Eye (tissue), 1 donor: ENCODE measurements at places on chromosomes 2 and 18.

- DNase-seq: no peak
These were observed 719 bp downstream of the SMAD2 start for GRCh38 chr18:47929681-47930198.

DNA sequence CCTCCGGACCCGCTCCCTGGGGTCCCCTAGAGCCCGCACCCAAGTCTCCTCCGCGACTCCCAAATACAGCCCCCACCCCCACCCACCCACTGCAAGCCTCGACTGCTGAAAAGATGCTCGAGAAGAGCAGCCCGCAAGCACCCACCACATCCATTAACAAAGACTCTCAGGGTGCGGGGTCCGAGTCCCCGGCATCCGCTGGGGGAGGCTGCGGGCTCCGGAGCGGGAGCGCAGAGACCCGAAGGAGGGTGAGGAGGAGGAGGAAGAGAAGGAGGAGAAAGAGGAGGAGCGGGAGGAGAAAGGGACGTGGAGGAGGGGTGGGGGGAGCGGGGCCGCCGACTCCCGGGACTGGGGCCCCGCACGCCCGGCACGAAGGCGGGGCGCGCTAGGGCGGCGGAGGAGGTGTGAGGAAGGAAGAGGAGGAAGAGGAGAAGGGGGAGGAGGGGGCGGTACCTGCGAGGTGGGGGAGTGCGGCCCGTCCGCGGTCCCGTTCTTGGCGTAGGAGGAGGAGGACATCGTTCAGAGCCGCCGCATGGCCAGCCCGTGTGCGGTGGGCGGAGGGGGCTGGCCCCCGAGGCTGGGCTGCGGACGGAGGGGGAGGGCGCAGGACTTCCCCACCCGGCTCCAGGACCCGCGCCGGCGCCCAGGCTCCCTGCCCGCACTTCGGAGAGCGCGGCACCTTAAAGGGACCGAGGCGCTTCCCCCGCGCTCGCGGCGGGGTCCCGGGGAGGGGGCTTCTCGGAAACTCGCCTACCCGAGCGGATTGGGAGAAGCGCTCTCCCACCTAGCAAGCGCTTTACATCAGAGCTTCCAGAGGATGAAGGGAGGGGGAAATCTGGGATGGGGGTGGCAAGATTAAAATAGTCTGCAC lies at the start of gene CACNB4:
Gene CACNB4 (minus strand): TSS at position 549 of the 871 bp plus-strand sequence.
- DNase-seq: peak; percentile 79

DNA sequence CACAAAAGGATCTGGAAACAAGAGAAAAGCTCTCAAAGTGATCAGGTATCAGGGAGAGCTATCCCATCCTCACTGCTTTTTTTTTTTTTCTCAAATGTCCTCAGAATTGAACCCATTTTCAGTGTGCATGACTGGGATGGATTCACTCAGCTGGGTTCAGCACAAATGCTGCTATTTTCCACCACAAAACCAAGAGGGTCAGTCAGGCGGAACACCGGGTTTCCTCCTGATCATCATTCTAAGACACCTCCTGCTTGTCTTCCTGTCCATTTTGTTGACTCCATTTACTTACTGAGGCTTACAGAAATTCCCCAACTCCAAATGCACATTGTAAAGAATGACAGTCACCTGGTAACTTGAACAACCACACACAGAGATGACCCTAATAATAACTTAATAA lies 39.9 kb downstream of the CYRIA start:
- no peak for DNase-seq

GRCh38 chr2:177397481-177398289 lies 5.1 kb downstream of the AGPS start:
- DNase-seq: no peak

DNA sequence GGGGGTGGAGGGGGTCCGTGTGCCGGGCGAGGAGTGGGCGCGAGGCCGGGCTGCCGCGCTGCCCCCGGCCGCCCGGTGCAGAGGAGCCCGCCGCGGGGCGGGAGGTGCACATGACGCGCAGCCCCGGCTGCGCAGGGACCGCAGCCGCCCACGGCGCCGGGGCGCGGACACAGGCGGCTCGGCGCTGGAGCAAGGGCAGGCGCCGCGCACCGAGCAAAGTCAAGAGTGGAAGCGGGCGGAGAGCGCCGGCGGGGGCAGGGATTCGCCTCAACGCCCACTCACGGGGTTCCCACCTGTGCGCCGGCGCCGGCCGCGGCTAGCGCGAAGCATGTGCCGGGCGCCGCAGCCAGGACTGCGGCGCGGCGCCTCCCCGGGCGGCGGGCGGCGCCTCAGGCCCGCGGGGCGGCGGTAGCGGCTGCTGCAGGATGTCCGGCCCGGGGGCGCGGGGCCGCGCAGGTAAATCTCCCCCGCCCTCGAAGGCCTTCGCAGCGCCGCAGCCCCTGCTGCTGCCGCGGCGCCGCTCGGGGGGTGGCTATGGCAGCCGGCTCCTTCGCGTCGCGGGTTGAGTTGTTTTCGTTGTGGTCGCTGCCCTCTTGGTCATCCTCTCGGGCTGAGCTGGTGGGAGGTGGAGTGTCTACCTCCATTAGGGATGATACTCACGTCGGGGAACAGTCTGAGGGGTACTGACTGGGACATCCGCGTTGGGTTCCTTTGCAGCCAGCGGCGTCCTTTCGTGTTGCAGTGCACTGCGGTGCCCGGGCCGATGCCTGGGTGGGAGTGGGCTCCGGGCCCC lies 216.3 kb upstream of the DTNA start:
- peak; percentile 77 for DNase-seq

DNA sequence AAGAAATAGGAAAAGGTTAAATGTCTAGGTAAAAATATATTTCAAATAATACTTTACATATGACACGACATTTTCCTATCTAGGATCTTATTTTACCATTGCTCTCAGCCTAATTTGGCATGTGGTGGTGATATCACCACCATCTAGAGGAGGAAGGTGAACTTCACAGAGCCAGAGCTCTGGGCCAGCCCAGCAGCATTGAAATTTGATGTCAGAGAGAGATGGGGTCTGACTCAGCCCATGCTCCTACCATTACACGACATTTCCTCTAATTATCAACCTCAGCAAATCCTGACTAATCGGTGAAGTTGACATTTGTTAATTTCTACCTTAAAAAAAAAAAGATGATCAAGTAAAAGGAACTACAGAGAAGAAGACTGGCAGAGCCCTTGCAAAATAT lies 42.3 kb downstream of the LRRTM4 start:
- DNase-seq: no peak

- DNase-seq: no peak
These were observed 12.9 kb upstream of the ANKRD53 start for GRCh38 chr2:70965506-70965905.

DNA sequence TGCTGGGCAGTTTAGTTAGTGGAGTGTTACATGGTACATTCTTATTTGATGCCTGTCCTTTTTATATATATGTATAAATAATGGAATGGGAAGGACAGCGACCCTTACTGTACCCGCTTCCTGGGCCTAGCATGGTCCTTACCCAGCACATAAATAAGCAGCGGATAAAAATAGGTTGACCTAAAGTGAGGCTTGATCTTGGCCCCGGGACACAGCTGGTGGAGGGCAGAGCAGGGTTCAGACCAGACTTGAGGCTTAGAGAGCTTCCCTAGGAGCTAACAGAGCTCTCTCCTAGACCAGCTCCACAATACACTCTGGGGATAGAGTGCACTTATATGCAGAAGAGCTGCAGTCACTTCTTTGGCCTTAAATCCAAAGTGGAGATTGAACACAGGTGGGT lies 46.9 kb upstream of the RPL31 start:
- no peak for DNase-seq

DNA sequence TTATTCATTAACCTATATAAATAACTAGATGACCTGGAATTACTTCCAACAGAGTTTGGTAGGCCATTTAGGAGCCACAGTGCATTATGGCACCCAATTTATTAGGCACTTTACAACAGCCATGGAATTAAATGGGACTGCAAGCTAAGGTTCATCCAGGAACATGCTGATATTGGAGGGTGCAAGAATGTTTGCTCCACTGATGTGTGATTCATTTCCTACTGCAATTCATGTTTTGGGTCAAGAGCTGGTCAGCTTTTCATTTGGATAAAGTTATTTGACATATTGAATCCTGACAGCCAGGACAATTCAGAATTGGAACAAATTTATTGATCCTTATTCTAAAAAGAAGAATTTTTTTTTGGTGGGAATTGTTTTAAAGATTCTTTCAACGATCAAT lies 11.8 kb upstream of the LYPD1 start:
- no peak for DNase-seq

DNA sequence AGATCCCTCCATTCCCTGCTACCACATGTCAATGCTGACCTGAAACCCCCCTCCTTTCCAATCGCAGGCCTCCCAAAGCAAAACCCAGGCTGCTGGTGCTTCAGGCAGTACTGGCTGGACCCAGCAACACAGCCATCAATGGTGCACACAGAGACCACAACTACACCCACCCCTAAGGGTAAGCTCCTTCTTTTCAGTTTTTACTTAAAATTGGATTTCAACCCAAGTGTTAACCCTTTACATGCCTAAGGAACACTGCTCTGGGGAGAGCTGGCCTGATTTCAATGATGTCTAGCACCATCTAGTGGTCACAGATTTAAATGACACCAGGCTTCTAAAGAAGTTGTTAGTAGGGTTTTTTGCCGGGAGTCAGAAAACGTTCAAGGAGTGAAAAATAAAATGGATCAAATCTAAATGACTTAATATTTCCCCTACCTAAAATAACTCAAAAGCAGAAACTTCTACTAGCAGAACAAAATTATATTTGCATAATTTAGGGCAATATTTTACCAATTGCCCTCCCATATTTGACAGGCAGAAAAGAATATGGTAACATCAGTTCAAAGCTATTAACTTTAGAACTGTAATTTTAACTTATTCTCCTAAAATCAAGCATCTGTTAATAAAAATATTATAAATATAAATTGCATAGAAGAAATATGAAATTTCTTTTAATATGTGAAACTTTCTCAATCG lies 24.6 kb downstream of the FECH start:
- peak; percentile 88 for DNase-seq

DNA sequence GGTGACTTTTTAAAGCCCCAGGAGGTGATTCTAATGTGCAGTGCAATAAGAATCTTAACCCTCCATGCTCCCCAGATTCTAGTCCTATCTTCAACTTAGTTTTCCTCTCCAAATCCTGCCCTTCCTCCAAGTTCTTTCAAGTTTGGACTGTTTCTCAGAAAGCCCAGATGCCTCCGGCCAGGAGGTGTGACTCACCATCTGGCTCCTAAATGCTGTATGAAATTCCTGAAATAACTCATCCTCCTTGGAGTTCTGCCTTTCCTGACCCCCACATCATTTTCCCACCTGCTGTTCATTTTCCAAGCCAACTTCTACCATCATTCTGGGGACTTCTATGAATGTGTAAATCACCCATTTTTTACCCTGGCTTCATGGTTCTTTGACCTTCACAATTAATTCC lies 118.2 kb upstream of the NOL4 start:
- no peak for DNase-seq

- DNase-seq: no peak
These were observed 620.8 kb upstream of the ACVR2A start for GRCh38 chr2:147224070-147224469.

DNA sequence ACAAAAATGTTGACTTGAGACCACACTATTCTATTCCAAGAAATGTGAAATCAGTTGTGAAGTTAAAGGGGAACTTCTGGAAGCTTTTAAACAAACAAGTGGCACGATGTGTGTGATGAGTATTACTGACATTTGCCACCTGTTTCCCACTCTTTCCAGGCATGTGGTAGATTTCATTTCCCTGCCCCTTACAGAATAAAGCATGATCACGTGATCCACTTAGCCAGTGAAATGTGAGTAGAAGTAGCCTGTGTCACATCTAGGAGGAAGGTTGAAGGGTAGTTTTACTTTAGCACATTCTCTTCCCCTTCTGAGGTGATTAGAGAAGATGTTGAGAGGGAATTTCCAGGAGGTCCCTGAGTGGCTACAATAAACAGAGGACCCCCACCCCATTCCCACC lies 3.8 kb downstream of the COL4A4 start:
- DNase-seq: no peak

DNA sequence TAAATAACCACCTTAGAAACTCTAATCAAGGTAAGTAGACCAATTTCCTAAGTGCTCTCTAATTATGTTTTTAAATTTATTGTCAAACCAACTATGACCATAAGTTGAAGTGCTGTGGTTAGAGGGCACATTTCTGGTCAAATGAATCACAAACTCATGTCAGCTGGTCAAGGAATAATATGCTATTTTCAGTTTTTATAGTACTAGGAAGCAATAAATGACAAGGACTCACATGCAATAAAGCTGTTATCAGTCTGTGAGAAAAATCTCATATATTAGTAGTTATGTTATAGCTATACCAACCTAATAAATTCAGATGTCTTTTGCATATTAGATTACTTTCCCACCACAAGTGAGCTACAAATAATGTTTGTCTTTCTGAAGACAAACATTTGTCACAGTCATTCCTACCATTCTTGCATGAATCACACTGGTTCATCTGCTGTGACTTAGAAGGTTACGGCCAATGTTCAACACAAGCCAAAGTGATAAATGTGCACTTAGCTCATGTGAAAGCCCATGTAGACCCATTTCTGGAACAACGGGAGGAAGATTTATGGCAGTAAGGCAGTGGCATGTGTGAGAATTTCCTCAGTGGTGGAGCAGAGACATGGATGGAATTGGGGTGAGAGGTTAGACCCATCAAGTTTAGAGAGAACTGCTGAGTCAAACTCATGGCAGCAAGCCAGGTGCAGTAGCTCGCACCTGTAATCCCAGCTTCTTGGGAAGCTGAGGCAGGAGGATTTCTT lies 27.4 kb upstream of the CCNYL1 start:
- DNase-seq: no peak

- DNase-seq: no peak
These were observed 155.1 kb upstream of the L3MBTL4 start for GRCh38 chr18:6569813-6570212.

- DNase-seq: no peak
These were observed 3.0 kb upstream of the UGT1A9 start for GRCh38 chr2:233668605-233669260.

DNA sequence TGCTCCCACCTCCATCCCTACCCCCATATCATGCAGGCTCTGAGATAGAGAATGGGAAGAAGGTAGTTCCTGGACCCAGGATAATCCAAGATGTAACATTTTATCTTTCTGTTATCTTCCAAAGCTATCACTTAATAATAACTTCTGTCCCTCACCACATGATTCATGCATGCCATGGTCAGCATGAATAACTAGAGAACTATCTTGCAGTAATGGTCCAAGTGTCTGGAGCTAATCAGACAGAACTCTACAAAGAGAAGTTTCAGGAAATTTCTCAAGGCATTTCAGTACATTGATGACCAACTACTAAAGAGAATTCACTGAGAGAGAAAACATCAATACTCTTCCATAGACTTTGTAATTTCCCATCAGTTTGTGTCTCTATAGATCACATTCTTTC lies 1469.7 kb upstream of the PIK3C3 start:
- no peak for DNase-seq

- no peak for DNase-seq
These were observed 19.0 kb downstream of the TMSB10 start for GRCh38 chr2:84924173-84925106.

DNA sequence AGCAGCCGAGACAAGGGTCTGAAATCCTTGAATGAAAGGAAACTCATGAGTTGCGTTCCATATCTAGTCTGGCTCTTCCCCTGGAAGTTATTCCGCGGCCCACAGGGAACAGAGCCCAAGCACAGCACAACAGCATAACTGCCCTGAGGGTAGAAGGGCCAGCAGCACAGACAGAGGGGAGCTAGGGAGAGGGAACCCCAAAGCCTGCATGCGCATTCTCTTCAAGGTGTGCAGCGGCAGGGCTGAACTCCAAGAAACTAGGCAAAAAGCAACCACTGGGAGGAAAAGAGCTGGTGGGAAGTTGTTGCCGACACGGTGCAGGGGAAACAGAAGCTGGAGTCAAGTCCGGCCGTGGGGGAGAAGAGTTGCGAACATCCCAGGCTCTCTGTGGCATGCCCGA lies 11.8 kb downstream of the GPR148 start:
- DNase-seq: no peak
